ENCODE measurements at places on chromosomes 6 and 20. TPM values are rescaled to one million over a fixed set of nuclear protein-coding genes. Genes with fewer than 3 reads are reported as not detected.
A peak's percentile ranks its signal among the peaks of the same experiment; 100 is the strongest.

GRCh38 chr6:170058878-170059485 is 231.9 kb downstream of the DLL1 start:
- H3K27ac ChIP-seq, result no peak overlapping the region
- H3K27me3 ChIP-seq, result no peaks in the 10 kb centered on the region
- no peak for DNase-seq
- no peak overlapping the region for H3K4me3 ChIP-seq

DNA sequence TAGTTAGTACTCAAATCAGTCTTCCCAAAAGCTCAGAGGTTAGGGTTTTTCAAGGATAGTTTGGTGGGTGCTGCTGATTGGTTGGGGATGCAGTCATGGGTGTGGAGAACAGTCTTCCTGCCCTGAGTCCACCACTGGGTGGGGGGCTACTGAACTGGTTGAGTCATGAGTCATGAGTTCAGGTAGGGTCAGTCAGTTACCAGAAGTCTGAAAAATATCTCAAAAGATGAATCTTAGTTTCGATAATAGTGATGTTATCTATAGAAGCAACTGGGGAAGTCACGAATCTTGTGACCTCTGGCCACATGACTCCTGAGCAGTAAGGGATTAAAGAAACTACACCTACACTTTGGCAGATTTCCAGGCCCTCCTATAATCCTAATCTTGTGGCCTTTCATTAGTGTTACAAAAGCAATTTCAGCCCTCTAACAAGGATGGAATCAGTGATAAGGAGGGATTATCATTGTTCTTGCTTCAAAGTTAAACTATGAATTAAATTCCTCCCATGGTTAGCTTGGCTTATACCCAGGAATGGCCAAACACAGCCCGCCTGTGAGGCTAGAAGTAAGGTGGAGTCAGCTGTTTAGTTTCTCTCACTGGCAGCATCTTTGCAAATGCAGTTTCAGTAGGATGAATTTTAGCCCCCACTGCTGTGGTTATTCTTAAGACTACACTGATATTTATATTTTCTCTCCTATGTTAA is 33.3 kb upstream of the NKAIN2 start:
- H3K4me3 ChIP-seq, result no peak overlapping the region
- H3K27me3 ChIP-seq, result no peaks in the 10 kb centered on the region
- H3K4me1 ChIP-seq, result no peaks in the 10 kb centered on the region

DNA sequence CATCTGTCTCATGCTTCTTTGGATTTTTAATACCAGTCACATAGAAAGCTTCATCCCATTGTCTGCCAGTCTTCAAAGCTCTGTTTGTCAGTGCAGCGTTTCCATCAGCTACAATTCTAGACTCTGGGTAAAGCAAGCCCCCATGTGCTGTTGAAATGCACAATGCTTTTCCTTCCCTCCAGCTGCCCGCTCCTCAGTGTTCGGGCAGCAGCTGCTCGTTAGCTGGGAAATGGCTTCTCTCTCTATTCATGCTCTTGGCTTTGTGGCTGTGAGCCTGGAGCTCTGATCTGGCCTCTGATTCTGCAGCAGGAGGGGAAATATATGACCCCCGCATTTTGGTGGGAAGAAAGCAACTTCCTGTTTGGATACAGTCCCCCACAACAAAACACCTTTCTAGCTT is 213.0 kb upstream of the CDYL start:
- H3K36me3 ChIP-seq, result no peaks in the 10 kb centered on the region
- H3K27me3 ChIP-seq, result no peaks in the 10 kb centered on the region
- DNase-seq, result no peak

GRCh38 chr6:53837865-53838769 is 43.3 kb downstream of the LRRC1 start:
- H3K4me3 ChIP-seq, result no peak overlapping the region
- no peaks in the 10 kb centered on the region for H3K27me3 ChIP-seq
- peak overlapping the region; percentile 43 for H3K27ac ChIP-seq
- DNase-seq, result peak; percentile 24

GRCh38 chr6:156599978-156600590 is 177.1 kb upstream of the ARID1B start:
- H3K4me3 ChIP-seq, result no peak overlapping the region
- no peak for DNase-seq
- peaks cover 10% of the 10 kb centered on the region for H3K4me1 ChIP-seq

- H3K4me3 ChIP-seq, result no peak overlapping the region
- no peaks in the 10 kb centered on the region for H3K4me1 ChIP-seq
- no peak for DNase-seq
Observed at GRCh38 chr6:129790785-129791184, 70.3 kb downstream of the TMEM244 start.

Gene HLA-DPA1
- 18.2 TPM for polyA plus RNA-seq

Gene EYA2
- 0.35 TPM for polyA plus RNA-seq

Data from heart left ventricle (tissue), 16 donors.